ENCODE measurements at places on chromosomes 5 and 9.

DNA sequence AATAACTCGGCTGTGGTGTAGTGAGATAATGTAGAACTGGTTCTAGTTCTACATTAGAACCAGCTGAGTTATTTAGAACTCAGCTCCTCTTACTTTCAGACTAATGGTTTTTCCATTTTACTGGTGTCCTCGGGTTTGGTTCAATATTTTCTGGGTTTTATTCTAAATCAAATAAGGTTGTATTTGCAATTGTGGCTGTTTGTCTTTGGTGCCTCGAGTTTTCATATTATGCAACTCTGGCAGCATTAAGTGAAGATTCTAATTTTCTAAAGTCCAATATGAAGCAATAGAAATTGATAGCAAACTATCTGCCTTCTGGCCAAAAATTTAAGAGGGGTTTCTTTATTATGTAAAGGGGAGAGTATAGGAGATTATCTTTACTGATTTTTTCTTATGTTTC is 19.0 kb downstream of the C6 start:
- ATAC-seq = no peak

DNA sequence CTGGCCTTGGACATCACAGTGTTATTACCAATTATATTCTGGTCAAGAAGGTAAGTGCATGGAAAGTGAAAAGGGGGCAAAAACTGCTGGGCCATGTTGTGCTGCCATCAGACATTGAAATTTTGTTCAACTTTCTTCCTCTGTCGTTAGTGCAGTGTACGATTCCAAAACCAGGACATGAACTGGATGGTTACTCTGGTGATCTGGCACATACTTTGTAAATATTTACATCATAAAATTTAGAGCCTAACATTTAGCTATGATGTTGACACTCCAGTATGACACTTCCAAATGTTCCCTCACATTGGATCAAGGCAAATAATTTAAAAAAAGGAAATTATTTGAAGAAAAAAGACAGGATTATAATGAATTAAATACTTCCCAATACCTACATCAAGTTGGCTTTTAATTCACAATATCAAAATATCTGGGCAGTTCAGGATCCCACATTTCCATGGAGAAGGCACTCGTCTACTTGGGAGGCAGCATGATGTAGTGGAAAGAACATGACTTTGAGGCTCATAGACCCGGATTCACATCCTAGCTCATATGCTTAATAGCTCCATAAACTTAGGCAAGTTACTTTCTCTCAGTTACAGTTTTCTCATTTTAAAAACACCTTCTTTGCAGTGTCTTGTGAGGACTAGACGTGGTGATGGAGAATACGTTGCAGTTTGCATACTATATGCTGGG is 342.5 kb upstream of the MPDZ start:
- no peak for ATAC-seq

GRCh38 chr9:122180633-122181032 is 20.9 kb downstream of the MORN5 start:
- peak; percentile 32 for ATAC-seq

DNA sequence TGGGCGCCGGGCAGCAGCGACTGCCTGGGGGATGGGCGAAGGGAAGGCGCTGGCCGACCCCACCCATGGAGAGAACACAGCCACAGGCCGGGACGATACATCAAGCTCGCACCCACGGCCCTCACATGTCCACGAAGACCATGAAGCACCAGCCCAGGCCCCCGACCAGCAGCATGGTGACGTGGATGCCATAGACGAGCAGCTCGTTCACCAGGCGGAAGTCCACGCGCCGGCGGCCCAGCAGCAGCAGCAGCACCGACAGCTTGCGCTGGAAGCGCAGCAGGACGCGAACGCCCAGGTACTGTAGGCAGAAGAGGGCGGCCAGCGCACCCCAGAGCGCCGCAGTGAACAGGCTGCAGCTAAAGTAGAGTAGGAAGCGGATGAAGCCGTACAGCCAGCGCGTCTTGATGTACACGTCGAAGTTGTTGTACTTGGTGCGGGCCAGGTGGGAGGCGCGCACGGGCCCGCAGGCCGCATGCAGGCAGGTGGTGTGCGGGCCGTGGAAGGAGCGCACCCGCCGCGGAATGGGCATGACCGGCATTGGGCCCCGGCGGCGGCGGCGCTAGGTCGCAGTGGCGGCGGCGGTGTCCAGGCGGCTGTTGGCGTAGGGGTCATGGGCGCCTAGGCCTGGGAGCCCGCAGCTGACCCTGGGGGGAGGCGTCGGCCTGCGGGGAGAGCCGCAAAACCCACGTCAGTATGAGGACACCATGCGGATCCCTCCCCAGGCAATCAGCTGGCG is 2.1 kb downstream of the TMEM250 start:
- ATAC-seq = no peak

- ATAC-seq = no peak
Observed at GRCh38 chr5:133341915-133342710, 270.2 kb downstream of the FSTL4 start.

GRCh38 chr5:116063950-116064349 is 20.9 kb upstream of the COMMD10 start:
- ATAC-seq = no peak

- peak; percentile 47 for ATAC-seq
Observed at GRCh38 chr5:146447734-146448380, 724 bp downstream of the TCERG1 start.

DNA sequence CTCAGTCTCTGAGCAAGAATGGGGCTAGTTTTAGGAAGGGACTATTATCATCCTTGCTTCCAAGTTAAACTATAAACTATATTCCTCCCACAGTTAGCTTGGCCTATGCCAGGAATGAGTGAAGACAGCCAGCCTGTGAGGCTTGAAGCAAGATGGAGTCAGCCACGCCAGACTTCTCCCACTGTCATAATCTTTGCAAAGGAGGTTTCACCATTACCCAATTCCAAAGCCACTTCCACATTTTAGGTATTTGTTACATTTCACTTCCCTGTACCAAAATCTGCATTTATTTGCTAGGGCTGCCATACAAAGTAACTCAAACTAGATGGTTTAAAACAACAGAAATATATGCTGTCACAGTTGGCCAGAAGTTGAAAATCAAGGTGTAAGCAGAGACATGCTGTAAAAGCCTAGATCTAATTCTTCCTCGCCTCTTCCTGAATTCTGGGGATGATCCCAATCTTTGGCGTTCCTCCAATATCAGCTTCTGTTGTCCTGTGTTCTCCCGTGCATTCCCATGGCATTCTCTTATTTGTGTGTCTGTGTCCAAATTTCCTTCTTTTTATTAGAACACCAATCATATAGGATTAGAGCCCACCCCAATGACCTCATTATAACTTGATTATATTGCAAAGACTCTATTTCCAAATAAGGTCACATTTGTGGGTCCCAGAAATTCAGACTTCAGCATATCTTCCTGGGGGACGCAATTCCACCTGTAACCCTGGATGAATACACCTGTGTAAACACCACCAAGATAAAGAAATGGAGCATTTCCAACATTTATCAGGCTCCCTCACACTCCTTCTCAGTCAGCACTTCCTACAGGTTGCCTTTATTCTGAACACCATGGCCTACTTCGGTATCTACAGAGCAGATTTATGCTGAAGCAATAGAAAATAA is 126.8 kb downstream of the GCNT1 start:
- ATAC-seq = no peak

Measured in esophagus mucosa (tissue), 1 donor.